ENCODE measurements at places on chromosomes 1 and 21. TPM values are rescaled to one million over a fixed set of nuclear protein-coding genes. Genes with fewer than 3 reads are reported as not detected.

The OR10Z1 gene
- polyA plus RNA-seq, result not detected

The GNAT2 gene
- polyA plus RNA-seq, result 0.16 TPM

The TIE1 gene
- polyA plus RNA-seq, result 0.81 TPM

The COL6A1 gene
- polyA plus RNA-seq, result 107 TPM

The TNFRSF4 gene
- not detected for polyA plus RNA-seq

The SH2D1B gene
- not detected for polyA plus RNA-seq

The BCL2L15 gene
- polyA plus RNA-seq, result 0.05 TPM

The PDPN gene
- polyA plus RNA-seq, result not detected

The HSD11B1 gene
- polyA plus RNA-seq, result 0.23 TPM

The SLC30A10 gene
- 0.02 TPM for polyA plus RNA-seq

The MNDA gene
- not detected for polyA plus RNA-seq

The TSPAN1 gene
- 12.2 TPM for polyA plus RNA-seq

The HMGN1 gene
- polyA plus RNA-seq, result 219 TPM

The TMEM269 gene
- 0.08 TPM for polyA plus RNA-seq

The RGSL1 gene
- polyA plus RNA-seq, result not detected

The PMF1 gene
- polyA plus RNA-seq, result 72.5 TPM

The LHX4 gene
- not detected for polyA plus RNA-seq

The ITGB2 gene
- 0.77 TPM for polyA plus RNA-seq

The NDC1 gene
- 14.6 TPM for polyA plus RNA-seq

The ZNHIT6 gene
- 10.1 TPM for polyA plus RNA-seq

The SEC16B gene
- polyA plus RNA-seq, result 0.32 TPM

The HTR6 gene
- 0.05 TPM for polyA plus RNA-seq

The RAB3GAP2 gene
- polyA plus RNA-seq, result 11.7 TPM

The PCAT6 gene
- 5.1 TPM for polyA plus RNA-seq

The ADPRS gene
- 54.2 TPM for polyA plus RNA-seq

The OR2L8 gene
- not detected for polyA plus RNA-seq

The SPRR2E gene
- polyA plus RNA-seq, result not detected

The KCNN3 gene
- 0.10 TPM for polyA plus RNA-seq

The FCGR3A gene
- polyA plus RNA-seq, result not detected

The FAM151A gene
- polyA plus RNA-seq, result not detected
